Tibial nerve (tissue), 4 donors: ENCODE measurements at places on chromosomes 1 and 21. TPM values are rescaled to one million over a fixed set of nuclear protein-coding genes. Genes with fewer than 3 reads are reported as not detected.
A peak's percentile ranks its signal among the peaks of the same experiment; 100 is the strongest.

DNA sequence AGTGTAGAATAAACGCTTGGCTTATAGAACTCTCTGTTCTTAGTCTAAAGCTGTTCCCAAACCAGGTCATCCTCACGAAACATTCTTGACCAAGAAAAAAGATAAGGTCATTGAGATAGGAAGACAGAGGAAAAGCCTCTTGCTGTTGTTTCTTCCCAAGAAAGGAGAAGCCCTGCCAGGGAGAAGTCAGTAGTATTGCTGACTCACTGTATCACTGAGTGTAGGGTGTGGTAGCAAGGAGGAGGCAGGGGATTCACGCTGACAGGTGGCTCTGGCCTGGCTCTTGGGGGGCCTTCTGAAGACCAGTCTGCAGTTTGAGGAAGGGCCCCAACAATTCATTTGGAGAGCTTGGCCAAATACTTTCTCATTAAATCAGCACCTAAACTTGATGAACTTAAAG lies 97.8 kb downstream of the CD247 start:
- DNase-seq, result no peak

- DNase-seq, result peak; percentile 30
Observed at GRCh38 chr1:161096530-161096929, 1.6 kb upstream of the KLHDC9 start.

DNA sequence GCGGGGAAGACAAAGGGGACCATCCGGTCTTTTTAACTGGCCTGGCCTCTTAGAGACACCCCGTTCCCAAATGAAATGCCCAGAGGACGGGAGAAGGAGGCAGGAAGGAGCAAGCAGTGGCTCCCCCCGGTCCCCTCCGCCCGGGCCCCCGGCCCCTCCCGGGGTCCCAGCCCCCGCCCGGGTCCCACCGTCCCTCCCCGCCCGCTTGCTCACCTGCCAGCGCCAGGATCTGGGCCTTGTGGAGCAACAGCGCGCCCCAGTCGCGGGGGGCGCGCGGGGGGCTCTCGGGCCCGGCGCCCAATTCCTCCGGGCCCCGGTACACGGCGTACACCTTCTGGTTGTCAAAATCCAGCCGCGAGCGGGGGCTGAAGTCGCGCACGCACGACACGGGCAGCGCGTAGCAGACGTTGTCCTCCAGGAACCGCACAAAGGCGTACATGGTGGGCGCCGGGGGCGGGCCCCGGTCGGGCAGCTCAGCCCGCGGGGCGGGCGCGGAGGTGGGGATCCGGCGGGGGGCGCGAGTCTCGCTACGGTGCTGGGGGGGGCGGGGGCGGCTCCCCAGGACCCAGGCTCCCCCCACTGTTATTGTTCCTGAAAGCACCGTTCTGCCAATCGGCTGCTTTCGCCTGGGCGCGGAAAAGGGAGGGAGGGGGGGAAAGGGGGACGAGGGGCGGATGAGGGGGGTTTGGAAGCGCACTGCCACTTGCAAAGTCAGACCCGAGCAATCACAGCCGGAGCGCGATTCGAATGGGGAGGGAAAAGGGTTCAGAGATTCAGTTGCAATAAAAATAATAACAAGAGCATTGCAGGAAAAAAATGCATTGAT lies at the start of gene BEND5:
Gene BEND5 (minus strand): TSS at position 499 of the 826 bp plus-strand sequence. CDS start 60 bp downstream, at position 439.
- peak; percentile 11 for DNase-seq

GRCh38 chr1:185776522-185776921 lies 42.3 kb downstream of the HMCN1 start:
- no peak for DNase-seq

GRCh38 chr1:58924821-58925220 lies 141.0 kb upstream of the JUN start:
- no peak for DNase-seq

DNA sequence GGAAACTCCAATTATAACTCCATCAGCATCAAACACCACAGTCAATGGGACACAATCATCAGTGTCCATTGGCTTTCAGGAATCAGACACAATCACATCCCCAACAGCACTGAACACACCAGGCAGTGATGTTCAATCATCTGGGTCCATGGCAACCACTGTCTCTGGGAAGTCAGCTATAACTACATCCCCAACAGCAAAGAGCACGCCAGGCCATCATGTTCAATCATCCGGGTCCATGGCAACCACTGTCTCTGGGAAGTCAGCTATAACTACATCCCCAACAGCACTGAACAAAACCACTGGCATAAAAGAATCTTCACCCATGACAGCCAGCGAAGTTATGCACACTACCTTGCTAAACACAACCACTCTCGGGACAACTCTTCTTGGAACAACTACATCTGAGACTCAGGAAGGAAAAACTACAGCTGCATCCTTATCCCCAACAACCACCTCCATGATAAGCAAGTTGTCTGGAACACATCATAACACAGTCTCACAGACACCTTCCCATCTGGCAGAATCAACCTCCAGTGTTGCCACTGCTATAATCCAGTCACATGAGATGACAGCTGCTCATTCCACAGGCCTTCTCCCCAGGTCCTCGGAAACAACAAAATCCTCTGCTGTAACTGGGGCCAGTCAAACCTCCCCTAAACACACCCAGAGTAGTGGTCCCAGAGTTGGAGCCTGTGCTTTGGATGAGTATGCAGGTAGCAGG lies 19.9 kb downstream of the CATSPER4 start:
- DNase-seq, result no peak

- no peak for DNase-seq
Observed at GRCh38 chr1:168723000-168723399, 6.0 kb downstream of the DPT start.

DNA sequence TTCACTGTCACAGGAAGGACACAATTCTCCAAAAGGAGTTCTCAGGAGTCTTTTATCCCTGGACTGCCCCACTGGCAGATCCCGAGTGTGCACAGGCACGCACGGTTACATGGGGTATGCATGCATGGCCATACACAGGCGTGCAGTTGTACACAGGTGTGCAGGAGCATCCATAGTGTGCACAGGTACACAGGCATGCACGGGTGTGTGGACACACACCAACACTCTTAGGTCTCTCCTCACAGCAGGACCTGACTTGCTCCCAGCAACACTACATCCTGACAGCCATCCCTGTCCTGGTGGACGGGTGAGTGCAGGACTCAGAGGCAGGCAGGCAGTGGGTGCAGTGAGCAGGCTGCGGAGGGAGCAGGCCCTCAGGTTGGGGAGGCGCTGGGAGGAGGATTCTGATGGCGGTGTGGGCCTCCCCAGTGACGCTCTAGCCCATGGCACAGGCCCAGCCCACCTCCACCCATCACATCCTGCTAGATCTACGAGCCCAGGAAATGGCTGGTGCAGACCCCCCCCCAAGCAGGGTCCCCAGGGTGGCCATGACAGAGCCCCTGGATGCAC lies 28.4 kb downstream of the SLC19A1 start:
- DNase-seq, result no peak

- DNase-seq, result no peak
Observed at GRCh38 chr1:198943484-198944187, 304.8 kb downstream of the PTPRC start.

GRCh38 chr1:74286414-74286813 lies 51.2 kb downstream of the TNNI3K start:
- no peak for DNase-seq

DNA sequence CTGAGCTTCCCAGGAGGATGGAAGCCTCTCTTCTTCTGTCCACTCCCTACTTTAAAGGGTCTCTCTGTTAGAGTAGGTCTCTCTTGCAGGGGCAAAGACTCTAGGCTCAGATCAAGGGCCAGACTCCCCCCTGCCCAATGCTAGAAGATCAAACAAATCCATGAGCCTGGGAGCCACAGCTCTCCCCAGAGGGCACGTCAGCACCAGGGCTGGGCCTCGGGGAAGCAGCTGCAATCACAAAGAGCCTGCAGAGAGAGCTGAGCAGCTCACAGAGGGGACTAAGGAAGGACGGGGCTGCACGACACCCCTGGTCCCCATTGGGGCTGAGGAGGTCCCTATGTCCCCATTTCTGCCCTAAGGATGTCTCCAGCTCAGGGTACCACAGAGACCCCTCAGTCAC lies 3.9 kb downstream of the CNTN2 start:
- DNase-seq, result no peak

- no peak for DNase-seq
Observed at GRCh38 chr1:65470766-65471165, 50.3 kb downstream of the LEPR start.

GRCh38 chr1:68653882-68654281 lies 157.0 kb upstream of the DEPDC1 start:
- no peak for DNase-seq

- DNase-seq, result no peak
Observed at GRCh38 chr1:17295292-17295691, 12.7 kb upstream of the PADI4 start.

DNA sequence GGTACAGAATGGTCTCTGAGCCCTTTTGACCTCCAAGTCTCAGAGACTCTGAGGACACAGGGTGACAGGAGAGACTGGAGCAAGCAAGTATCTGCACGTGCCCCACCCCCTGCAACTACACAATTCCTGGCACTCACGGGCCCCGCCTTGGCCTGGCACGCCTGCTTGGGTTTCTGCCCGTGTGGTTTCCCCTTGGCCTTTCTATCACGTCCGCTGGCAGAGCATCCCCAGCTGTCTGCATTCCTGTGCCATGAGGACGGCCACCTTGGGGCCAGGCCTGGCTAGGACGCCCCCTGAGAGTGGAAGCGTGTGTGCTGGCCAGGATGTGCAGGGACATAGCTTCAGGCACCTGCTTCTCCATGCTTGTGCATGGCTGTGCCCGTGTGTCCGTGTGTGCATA lies 14.3 kb upstream of the EDN2 start:
- no peak for DNase-seq

- DNase-seq, result no peak
Observed at GRCh38 chr1:100538913-100539835, 1.2 kb downstream of the GPR88 start.

DNA sequence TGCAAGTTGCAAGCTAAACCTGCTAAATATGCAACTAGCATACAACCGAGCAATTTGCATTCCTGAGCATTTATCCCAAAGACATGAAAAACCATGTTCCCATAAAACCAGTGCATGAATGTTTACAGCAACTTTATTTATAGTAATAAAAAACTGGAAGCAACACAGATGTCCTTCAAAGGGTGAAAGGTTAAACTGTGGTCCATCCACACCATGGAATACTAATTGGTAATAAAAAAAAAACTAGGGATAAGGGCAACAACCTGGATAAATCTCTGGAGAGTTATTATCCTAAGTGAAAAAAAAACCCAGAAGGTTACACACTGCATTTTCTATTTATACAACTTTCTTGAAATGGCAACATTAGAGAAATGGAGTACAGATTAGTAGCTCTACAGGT lies 474.1 kb downstream of the SMYD3 start:
- no peak for DNase-seq

- no peak for DNase-seq
Observed at GRCh38 chr1:235952950-235953615, 86.4 kb upstream of the LYST start.

DNA sequence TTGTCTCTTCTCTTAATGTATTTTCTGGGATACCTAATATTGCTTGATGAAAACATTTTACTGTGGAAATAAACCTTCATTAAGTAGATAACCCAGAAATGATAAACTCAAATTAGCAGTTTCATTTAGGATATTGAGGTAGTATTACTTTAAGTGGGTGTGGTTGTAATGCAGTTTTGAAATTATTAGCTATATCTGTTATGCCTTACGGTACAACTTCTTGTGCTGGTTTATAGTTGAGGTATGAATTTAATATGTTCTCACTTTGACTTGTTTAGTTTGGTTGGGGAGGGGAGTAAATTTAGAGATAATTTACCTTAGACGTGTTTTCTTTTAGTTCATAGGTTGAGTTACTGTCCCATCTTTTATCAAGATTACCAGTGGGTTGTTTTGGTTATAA lies 111.0 kb downstream of the POU2F1 start:
- no peak for DNase-seq

DNA sequence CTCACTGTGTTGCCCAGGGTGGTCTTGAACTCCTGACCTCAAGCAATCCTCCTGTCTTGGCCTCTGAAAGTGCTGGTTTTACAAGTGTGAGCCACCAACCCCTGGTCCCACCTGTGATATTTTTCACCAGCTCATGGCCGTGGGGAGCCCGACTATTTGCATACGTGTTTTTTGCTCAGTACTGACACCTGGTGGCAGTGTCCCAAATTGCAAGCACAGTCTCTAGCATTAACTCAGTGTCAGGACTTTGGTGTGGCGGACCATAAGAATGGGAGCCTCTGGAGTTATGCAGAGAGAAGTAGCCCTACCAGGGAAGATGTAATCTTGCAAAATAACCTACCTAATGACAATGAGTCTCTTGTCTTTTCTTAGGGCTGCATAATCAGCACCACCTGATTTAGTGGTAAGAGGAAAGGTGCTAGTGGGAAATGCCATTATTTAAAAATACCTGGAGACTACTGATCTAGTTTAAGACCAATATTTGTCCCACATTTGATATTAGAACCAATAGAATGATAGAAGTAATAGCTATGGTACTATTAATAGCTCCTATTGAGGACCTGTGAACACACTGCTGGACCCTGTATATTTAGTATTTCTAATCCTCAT lies 305.4 kb downstream of the DISC1 start:
- no peak for DNase-seq

DNA sequence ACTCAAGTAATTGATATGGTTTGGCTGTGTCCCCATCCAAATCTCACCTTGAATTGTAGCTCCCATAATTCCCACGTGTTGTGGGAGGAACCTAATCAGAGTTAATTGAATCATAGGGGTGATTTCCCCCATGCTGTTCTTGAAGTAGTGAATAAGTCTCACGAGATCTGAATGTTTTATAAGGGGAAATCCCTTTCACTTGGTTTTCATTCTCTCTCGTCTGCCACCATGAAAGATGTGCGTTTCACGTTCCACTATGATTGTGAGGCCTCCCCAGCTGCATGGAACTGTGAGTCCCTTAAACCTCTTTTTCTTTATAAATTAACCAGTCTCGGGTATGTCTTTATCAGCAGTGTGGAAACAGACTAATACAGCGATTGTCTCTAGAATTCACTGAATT lies 135.4 kb downstream of the BACH1 start:
- no peak for DNase-seq

GRCh38 chr1:107926436-107927080 lies 38.4 kb downstream of the VAV3 start:
- DNase-seq, result no peak

GRCh38 chr21:31397515-31397926 lies 53.5 kb upstream of the TIAM1 start:
- DNase-seq, result no peak

DNA sequence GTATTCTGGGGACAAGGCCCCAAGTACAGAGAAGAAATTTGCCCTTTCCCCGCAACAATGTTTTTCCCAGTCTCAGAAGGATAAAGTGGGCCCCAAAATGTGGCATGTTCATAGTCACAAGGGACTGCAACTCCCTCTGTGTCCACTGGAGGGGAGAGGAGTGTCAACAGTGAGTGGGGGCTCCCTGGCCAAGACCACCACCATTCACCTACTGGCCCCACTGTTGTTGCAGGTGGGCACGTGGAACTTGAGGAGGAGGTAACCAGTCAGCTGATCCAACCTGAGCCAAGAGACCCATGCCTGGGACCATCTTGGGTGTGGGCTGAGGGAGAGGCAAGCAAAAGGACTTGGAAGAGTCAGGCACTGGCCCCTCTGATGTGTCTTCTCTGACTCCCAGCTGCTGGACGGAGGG lies 777 bp downstream of the NUDT17 start:
- no peak for DNase-seq

- DNase-seq, result no peak
Observed at GRCh38 chr1:196887515-196888239, at the start of gene CFHR4. Gene CFHR4 (plus strand): TSS chr1:196888052. CDS start chr1:196888151, 99 bp downstream.

RUNX3 gene
- 1.0 TPM for total RNA-seq

SNX7 gene
- 11.6 TPM for total RNA-seq

SPRTN gene
- 33.4 TPM for total RNA-seq

ACTL8 gene
- not detected for total RNA-seq

ENAH gene
- total RNA-seq, result 31.4 TPM

CLCA4 gene
- total RNA-seq, result not detected

MEX3A gene
- 0.42 TPM for total RNA-seq

CRNN gene
- total RNA-seq, result not detected

NEK2 gene
- 2.0 TPM for total RNA-seq
